ENCODE measurements at places on chromosomes 1 and 21. TPM values are rescaled to one million over a fixed set of nuclear protein-coding genes. Genes with fewer than 3 reads are reported as not detected.

DNA sequence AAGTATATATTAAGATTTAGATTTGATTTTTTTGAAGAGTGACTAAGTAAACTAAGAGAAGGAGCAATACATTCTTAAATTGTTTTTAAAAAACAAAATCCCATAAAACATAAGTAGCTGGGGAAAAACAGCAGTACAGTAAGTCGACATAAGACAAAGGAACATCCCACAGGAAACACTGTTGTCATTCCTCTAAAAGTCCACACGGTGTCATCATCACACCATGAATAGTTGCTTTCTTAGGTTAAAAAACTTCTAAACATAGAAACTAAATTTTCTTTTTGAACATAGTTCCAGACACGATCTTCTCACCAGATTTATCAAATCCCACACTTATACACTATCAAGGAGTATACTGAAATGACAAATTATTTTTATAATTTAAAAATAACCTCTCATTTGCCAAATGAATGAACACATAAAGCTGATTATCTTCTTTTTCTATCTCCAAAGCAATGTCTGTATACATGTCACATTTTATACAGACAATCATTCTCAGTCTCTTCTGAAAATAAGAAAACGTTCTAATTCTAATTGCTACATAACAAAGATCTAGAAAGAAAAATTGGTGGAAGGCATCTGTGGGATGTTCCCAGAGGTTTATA is 15.8 kb downstream of the ODF2L start:
- no peak for DNase-seq

Gene TXNIP
- 609 TPM for total RNA-seq

- peak; percentile 51 for DNase-seq
Observed at GRCh38 chr1:228089519-228090380, 7.2 kb downstream of the ARF1 start.

DNA sequence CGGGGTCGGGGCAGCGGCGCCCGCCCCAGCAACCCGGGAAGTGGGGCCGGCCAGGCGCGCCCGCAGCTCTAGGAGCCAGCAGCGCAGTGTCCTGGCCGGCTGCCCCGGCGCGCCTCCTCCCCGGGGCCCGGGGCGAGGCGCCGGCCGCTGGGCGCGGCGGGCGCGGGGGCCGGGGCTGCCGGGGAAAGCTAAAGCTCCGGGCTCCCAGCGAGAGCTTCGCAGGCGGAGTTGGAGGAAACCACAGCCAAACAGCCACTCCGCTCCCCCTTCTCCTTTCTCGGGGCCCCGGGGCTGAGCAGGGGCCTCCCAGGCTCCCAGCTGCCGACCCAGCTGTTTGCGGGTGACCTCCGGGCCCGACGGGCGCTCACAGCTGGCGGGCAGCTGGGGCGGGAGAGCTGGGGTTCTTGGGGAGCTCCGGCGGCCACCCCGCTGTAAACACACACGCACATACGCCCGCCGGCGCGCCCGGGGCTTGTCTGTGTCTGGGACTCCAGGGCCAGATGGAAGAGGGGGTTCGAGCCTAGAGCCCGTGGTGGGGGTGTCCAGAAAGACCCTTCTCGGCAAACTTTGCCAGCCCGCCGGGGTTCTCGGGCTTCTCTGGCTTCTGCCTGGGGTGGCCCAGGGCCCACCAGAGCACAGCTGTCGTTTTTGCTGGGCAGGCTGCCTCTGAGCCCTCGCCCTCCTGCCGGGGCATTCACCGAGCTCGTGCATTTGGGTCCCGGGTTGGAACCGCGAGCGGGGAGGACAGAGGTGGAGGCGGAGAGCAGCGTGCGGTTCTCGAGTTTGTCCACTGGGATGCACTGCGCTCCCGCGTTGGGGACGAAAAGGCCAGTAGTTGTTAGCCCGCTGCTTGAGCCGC is 1.5 kb downstream of the AJAP1 start:
- DNase-seq, result peak; percentile 75

GRCh38 chr21:45994086-45994661 is 12.6 kb downstream of the COL6A1 start:
- peak; percentile 68 for DNase-seq

Gene OR2L2
- 0.53 TPM for total RNA-seq

DNA sequence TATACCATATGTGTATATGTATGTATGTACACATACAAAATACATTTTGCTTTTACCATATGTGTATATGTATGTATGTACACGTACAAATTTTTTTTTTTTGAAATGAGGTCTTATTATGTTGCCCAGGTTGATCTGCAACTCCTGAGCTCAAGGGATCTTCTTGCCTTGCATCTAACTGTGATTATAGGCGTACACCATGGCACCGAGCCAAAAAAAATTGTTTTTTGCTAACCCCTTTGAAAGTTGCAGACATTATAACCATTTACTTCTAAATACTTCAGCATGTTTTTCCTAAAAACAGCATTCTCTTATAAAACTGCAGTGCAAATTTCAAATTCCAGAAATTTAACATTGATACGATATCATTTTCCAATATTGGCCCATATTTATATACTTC is 147.0 kb downstream of the POU2F1 start:
- DNase-seq, result no peak

DNA sequence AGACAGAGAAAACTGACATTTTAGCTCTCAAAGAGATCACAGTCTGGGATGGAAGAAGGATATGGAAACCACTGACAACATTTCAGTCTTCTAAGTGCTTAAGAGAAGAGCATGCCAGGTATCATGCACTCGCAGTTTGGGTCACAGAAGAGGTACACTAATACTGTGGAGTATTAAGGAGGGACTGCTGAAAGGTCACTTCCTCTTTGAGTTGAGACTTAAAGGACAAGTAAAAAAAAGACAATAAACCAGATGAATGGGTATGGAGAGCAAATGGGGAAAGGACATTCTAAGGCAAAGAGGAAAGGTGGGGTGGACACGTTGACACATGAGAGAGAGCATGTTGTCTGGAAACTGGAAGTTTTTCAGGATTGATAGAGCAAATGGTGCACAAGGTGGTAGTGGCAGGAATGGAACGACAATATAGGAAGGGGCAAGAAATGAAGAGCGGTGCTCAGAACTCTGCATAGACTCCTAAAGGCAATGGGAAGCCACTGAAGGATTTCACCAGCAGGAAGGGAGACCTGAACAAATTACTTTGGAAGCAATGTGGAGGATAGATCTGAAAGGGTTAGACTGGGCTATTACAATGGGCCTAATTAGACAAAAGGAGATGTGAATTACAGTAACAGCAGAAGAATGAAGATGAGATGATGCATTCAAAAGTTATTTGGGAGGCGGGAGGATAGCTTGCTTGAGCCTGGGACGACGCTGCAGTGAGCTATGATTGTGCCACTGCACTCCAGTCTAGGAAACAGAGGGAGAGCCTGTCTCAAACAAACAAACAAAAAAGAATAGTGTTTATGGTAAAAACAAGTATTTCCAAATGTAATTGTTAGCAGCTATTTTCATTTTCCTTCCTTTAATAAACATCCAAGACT is 11.1 kb downstream of the DIPK1A start:
- no peak for DNase-seq

GRCh38 chr1:8962812-8963530 is 17.3 kb downstream of the CA6 start:
- no peak for DNase-seq

DNA sequence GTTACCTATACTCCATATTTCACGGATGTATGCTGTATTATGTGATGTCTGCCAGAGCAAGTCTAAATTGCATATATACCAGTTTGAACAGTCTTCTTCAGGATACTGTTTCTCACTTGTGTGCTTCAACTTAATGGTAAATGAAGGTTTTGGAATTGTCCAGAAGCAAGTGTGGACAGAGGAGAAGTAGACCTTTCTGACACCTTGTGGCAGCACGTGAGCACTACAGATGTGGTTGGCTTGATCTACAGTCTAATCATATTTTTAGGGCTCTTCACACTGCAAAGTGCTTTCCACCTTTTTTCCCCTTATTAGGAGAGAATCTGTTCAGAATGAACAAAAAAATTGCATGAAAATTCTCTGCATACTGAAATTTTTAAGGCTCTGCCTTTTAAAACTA is 10.9 kb downstream of the MORC3 start:
- no peak for DNase-seq

Gene DNAJC8
- 66.2 TPM for total RNA-seq

DNA sequence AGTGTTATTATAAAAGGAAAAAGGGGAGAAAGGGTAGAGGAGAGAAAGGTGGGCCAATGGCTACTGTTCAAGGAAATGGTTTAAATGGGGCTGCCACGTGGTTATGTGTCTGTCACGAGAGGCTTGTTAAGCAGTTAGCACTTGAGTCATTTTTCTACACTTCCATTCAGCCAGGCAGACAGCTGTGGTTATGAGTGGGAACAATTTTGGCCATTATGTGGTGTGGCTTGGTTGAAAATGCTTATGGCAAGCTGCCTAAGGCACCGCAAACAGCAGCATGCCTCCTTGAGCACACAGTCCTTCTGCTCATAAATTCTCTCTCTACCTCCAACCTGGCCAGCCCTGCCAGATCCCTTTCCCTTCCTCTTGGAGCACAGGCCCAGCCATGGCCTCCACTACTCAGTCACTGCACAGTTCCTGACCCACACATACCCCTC is 3.2 kb upstream of the SRM start:
- no peak for DNase-seq

DNA sequence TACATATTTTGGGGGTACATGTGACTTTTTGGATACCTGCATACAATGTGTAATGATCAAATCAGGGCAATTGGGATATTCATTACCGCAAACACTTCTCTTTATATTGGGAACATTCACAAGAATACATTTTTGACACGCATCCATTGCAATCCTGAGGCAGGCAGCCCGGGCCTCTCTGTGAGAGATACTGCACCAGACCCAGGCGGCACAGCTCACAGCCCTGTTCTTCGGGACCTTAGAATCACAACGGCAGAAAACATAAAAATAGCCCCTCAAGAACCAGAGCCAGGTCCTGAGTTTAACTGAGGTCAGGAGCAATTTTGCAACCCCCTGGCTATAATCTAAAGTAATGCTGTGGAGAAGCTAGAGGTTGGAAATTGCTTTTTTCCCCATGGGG is 90.8 kb upstream of the PGBD5 start:
- no peak for DNase-seq

Gene ZNF670
- 3.2 TPM for total RNA-seq

- DNase-seq, result peak; percentile 37
Observed at GRCh38 chr21:33032434-33033047, 6.8 kb downstream of the OLIG2 start.

GRCh38 chr1:204574865-204575163 is 58.6 kb downstream of the MDM4 start:
- no peak for DNase-seq

DNA sequence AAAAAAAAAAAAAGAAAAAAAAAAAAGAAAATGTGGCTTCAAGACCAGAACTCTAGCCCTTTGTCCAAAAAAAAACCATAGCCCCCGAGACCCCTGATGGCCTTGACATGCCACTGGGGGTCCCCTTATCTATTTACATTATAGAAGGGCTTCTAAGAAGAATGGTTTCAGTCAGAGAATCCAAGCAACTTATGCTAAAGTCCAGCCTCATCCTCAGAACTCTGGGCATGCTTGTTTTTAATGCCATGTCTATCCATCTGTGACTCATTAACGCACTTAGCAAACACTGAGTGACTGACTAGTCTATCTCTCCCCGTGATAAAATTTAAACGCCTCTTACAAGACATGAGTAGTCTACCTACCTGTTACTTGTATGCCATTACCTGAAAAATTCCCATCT is 29.3 kb downstream of the ERG start:
- no peak for DNase-seq

Gene NMNAT2
- 2.6 TPM for total RNA-seq

GRCh38 chr1:203252678-203253077 is 23.2 kb upstream of the CHIT1 start:
- no peak for DNase-seq

Gene CTBS
- total RNA-seq, result 18.1 TPM

GRCh38 chr1:221708076-221708571 is 33.8 kb downstream of the DUSP10 start:
- DNase-seq, result no peak

Gene PIP5K1A
- 65.0 TPM for total RNA-seq

- DNase-seq, result no peak
Observed at GRCh38 chr21:44564886-44565598, 6.4 kb upstream of the KRTAP10-3 start.

DNA sequence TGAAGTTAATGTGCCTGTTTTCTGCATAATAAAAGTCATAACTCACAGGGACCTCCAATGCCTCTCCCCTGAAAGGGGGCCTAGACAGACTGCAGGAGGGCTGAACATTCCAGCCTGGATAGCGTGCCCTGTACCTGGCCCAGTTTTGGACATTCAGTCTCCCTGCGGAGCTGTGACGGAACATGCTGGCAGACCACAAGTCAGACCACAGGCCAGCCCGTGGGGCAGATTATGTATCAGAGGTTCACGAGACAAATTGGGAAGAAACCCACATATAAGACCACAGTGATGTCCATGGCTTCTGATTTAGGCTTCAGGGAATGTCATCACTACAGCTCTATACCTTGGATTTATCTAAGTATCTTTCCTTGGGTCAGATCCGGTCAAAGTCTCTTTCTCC is 151.5 kb upstream of the POU3F1 start:
- no peak for DNase-seq

DNA sequence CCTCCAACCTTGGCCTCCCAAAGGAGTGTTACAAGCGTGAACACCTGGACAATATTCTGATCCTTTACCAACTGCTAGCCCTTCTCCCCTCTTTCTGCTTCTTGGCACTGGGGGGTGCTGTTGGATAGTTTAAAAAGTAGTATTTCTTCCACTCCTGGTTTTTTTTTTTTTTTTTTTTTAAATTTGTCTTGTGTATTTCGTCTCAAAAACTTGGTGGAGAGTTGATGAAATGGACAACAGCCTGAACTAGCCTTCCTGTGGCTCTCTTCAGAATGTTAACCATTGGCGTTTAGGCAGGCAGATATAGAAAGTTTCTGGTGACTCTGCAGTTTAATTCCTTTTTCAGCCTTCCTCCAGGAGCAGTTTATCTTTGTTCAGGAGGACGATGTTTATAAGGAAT is 69.7 kb upstream of the USP24 start:
- DNase-seq, result no peak

- DNase-seq, result no peak
Observed at GRCh38 chr21:34544032-34544496, 32.1 kb upstream of the KCNE1 start.

Gene PLA2G2F
- not detected for total RNA-seq

Gene GJA8
- total RNA-seq, result not detected

DNA sequence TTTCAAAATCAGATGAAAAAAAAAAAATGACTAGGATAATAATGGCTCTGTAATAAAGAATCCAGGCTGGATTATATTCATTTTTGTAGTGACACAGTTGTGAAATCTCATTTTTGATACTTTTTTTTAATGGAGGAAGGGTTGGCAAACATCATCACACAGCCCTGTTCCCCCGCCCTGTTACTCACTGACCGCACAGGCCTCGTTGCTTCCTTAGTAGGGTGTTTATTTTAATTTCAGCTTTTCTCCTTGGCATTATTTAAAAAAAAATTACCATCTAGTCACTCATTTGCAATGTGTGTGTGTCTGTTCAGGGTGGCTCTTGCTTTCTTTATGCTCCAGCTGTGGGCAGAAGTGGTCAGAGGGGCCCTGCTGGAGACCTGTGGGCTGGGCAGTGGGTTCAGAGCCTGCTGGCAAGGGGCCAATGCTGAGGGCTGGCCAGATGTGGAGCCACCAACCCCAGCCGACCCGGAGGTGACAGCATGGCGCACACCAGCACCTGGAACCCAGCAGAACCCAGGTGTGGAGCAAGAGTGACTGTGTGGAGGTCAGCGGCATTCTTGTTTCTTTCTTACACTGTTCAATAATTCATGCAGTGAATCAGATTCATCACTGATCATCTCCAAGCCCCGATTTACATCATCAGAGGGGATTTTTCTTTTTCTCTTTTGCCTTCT is 44.6 kb downstream of the ZSCAN20 start:
- no peak for DNase-seq

Data from sciatic nerve (tissue), 2 donors.